ENCODE measurements at places on chromosomes 5 and 9.
A peak's percentile ranks its signal among the peaks of the same experiment; 100 is the strongest.

DNA sequence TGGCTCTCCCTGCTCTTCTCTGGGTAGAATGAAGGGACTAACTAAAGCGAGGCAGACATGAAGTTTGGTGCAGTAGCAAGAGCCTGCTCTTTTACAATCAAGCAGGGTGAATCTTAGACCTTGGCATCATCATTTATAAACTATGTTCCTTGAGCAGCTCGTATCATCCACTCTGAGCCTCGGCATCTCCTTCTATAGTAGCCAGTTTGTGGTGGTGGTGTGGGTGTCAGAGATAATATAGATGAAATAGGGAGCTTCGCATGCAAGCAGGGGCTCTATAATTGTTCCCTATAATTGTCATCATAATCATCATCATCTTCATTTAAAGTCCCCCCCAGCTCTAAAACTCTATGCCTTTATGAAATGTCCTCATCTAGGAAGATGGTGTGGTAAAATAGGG lies 72.5 kb upstream of the SAP30L start:
- no peak for DNase-seq

DNA sequence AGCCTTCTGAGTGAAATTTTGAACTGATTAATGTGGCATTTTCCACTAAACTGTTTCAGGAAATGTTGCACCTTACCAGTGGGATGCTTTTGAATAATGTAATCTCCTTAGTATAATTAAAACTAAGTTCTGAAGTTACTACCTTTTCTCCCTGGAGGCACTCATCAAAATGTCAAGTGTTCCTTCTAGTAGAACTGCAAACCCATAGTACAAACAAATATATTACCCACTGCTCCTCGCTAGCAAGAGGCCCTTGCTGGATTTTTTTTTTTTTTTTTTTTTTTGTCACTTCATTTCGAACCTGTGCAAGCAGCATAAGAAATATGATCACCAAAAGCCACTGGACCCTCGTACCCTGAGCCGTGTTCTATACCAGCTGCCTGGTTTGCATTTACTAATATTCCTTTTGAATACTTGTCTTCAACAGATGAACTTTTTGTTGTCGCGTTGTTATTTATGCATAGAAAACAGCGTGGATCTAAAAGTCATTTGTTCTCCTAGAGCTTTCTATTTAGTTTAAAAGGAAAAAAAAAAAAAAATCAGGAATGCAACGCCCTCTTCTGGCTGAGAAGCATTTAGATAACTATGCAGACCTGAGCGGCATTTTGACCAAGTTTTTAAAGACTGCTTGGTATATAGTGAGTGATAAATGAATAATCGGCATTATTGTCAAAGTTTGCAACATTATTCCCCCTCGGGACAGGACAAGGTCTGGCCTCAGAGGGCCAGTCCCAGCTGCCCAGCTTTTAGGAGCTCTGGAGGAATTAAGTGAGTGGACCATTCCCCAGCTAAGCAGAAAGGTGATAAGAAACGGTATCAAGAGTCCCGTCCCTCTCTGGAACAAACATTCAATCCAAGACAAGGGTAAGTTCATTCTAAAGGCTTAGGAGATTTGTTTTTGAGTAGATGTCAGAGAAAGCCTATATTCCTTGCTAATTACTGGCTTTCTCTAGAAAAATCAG lies 162.5 kb upstream of the KIF2A start:
- peak; percentile 10 for DNase-seq

GRCh38 chr9:76302947-76303550 lies 91.2 kb downstream of the RFK start:
- DNase-seq, result no peak

DNA sequence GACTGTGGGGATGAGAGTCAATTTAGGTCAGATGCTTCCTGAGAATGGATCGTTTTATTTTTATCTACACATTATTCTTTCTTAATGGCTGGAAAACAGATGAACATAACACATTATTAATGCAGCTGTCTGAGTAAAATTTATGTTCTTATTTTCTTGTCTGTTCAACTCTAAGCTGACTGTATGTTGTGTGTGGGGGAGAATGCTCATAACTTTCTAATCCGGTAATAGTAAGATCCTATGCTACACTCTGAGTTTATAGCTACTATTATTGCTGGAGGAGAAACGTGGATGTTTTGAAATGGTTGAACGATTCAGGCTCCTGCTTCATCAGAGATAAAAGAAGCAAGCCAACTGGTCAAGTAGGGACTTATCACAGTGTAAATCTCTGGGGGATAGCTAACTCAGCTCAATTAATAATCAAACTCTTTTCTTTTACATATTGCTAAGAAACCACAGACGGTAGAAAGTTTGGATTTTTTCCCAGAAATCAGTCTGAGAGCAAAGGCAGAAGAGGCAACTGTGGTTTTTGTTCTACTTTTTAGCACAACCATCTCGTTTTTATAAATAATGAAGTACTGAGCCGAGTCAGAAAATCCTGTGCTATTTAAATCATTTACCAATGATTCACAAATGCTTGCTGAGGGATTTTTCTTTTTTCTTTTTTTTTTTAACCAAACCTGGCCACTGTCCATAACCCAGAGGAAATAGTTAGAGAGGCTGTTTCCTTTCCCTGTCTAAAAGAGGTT lies 265.0 kb upstream of the FAM174A start:
- no peak for DNase-seq

DNA sequence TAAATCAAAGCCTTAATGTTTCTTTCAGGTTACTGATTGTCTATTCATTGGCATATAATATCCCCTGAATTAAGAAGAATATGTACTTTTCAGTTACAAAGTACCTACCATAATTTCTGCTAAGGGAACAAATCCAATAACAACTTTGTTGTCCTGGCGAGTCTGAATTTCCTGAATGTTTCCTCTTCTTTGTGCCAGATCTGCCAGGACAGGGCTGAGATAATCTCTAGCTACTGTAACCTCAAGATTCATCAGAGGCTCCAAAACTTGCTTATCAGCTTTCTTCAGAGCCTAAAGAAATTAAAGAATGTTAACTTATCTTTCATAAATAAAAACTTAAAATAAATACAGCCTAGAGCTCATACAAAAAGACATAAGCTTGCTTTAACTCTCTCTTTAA lies 37.2 kb downstream of the HEXB start:
- DNase-seq, result no peak

DNA sequence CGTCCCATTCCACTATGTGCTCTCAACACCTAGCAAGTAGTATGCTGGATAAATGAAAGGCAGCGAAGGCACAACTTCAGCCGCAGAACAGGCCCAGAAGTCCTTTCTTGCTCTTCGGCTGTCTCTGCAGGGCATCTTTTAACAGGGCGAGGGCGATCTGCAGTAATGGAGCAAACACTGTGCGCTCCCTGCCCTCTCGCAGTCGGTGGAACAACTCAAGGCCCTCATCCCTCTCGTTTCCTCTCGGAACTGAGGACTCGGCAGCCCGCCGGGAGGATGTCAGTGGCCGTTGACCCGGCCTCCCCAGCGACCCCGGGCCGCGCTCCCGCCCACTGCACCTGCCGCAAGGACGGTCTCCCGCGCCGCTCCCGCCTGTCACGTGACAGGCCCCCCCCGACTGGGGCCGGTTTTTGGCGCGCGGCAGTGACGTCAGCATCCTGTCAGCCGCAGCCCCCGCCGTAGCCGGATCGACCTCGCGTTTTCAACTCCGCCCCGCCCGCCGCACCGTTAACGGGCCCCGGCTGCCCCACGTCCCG lies 1.1 kb downstream of the ZNF367 start:
- DNase-seq, result no peak

GRCh38 chr5:14155075-14155474 lies 11.9 kb downstream of the TRIO start:
- DNase-seq, result no peak

DNA sequence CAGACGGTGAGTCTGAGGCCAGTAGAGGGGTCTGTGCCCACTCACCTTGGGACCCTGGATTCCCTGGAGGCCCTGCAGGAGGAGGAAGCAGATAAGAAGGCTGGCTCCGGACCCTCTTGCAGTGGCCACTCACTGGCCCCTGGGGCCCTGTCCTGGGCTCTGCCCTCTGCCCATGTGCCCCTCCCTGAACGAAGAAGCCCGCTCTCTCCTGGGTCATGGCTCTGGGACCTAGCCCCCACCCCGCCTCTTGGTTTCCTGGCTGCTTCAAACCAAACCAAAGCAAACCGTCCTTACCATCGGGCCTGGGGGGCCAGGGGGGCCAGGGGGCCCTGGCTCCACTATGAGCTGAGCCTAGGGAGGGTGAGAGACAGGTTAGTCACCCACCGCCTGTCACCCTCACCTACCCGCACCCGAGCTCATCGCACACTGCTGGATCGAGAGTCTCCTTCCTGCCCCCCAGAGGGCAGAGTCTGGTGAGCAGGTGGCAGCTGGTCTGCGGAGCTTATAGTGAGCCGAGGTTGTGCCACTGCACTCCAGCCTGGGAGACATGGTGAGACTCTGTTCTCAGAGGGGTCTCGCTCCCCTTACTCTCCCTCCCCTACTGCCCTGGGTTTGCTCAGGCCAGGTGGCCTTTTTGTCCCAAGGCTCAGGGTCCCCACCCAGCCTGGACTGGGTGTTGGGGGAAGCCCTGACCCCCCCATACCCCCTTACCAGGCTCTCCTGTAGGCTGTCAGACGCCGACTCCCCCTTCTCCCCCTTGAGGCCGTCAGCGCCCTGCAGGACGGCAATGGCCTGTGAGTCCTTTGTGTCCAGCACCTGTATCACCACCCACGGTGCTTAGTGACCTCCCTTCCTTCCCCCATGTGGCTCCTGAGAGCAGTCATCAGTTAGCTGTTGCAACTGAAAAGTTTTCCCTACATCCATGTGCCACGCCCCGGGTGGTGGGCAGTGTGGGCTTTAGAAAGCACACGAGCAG lies 15.2 kb upstream of the PHYKPL start:
- no peak for DNase-seq

GRCh38 chr5:135228222-135228621 lies 170.8 kb downstream of the MACROH2A1 start:
- DNase-seq, result no peak

All from HFF-Myc (cell line).